ENCODE measurements at places on chromosomes 7 and 10.

- DNase-seq = no peak
Observed at GRCh38 chr10:11505639-11506038, 105.8 kb downstream of the USP6NL start.

DNA sequence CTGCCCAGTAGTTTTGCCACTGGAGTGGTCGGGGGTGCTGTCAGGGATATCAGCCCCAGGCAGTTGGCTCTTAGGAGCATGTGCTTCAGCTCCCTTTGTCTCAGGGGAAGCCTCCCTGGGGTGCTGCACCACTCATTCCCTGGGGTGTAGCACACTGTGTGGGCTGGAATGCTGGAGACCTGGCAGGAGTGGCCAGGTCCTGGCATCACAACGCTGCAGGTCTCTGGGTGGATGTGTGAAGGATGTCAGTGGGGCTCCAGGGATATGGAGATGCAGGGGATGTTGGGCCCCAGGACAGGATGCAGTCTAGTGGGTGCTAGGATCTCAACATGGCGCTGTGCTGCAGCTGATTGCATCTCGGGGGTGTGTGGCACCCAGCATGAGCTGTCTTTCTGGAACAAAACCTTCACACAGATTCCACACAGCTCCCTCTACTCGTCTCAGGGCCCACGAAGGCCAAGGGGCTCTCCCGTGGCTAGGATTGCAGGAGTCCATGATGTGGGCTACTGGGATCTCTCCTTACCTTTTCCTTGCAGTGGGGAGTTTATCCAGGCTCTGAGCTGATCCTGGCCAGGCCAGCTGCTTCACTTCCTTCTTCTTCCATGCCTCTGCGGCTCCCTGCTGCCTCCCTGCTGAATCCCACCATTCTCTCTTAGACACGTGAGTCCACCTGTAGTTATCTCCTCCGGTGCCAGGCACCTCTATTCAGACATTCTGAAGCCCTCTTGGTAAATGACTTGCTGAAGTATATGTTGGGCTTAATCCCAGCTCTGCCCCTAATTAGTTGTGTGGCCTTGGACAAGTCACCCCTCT, 295.1 kb downstream of the RPS24 start:
- no peak for DNase-seq

GRCh38 chr7:91566402-91566732, 302.1 kb downstream of the FZD1 start:
- no peak for DNase-seq

DNA sequence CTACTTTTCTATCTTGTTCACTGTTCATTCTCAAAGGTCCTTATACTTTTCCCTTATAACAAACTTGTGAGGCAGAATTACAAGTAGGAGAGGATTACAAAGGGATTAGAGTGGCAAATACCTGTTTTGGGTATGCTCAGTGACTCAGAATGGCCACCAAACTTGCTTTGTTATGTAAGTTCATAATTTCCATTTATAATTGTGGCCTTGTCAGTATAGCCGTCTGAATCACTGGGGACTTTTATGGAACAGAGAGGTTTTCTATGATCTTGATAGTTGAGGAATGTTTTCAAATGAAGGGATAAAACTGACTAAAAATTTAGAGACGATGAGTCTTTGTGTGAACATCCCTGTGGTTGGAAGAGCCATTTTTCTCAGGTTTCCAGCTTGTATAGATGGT, 116.2 kb downstream of the SND1 start:
- DNase-seq = peak; percentile 14

DNA sequence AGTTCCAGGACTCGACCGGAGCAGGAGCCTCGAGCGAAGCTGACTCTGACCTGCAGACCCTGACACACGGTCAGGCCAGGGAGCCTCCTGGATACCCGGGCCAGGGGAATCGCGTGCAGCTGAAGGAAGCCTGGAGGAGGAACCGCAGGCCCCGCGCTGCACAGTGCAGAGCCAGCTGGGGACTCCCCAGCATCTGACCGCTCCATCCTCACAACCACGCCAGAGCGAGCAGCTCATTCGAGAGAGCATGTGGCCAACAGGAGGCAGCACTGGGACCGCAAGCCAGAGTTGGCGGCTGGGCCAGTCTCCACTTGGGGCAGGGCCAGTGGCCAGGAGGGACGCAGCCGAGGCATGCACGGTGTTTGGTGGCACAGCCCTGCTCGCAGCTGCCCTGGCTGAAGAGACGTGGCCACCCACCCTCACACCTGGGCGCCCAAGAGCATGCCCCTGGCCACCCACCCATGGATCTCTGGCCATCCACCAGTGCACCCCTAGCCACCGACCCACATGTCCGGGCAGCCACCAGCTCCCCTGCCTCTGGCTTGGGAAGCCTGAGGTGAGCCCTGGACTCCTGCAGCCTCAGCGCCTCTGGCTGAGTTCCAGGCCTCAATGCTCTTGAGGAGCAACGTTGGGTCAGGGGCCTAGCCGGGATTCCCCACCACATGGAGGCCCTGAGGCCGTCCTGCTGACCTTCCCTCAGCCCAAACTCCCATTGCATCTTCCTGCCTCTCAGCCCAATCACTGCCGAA, 213.9 kb downstream of the ELFN1 start:
- DNase-seq = no peak

- peak; percentile 83 for DNase-seq
Observed at GRCh38 chr10:72567421-72567820, 58.5 kb downstream of the MICU1 start.

GRCh38 chr7:48074204-48074654, 14.8 kb upstream of the UPP1 start:
- DNase-seq = peak; percentile 51

DNA sequence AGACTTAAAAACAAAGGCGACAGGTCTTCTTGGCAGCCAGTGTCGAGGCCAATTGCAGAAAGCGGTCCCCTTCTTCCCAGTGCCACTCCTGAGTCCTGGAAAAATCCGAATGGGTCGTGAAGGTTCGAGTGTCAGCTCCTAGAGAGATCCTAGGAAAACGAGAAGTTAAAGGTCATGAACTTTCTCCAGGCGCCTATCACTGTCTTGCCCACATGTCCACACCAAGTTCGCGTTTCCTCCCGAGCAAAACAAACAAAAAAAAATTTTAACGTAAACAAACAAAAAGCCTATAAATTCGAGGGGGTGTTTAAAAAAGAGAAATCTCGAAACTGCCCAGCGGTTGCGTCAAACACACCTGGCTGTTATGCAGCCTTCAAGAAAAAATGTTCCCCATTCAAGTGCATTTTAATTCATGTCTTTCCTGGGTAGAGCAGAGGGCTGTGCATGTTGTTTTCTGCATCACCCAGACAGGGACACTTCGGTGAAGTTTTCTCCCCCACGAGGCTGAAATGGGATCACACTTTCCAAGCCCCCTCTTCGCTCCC, 1.5 kb downstream of the ARHGAP21 start:
- peak; percentile 35 for DNase-seq

GRCh38 chr10:73044378-73045285, 52.0 kb downstream of the P4HA1 start:
- DNase-seq = peak; percentile 91

DNA sequence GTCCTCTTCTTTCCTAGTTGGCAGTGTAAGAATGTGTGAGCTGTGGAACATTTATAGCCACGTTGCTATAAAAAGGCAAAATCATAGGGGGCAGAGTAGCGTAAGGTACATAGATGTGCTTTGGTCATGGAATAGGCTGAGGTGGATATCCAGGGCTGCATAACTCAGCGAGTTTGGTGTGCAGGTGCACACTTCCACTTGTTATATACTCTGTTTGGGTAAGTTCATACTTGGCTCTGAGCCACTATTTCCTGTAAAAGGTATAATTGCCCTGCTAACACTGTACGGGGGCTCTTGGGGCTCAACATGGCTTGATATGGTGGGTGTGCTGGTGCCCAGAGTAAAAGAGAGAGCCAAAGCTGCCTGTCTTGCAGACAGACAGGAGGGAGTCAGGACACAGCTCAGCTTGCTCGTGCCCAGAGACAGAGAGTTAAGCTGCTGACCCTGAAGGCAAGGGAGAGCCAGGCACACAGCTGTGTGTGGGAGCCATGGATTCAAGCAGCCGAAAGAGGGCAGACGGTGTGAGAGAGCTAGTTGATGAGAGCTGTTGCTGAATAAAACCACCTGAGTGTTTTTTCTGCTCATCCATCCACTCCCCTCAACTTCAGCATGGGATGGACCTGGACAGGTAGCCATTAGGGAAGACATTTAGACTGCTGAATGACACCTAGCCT, 126.7 kb downstream of the DKK1 start:
- no peak for DNase-seq

- DNase-seq = peak; percentile 45
Observed at GRCh38 chr7:43864126-43864525, 5.2 kb downstream of the MRPS24 start.

GRCh38 chr7:128456255-128456725, 612 bp downstream of the HILPDA start:
- no peak for DNase-seq

- peak; percentile 38 for DNase-seq
Observed at GRCh38 chr7:108114117-108114841, 15.9 kb downstream of the LAMB4 start.

DNA sequence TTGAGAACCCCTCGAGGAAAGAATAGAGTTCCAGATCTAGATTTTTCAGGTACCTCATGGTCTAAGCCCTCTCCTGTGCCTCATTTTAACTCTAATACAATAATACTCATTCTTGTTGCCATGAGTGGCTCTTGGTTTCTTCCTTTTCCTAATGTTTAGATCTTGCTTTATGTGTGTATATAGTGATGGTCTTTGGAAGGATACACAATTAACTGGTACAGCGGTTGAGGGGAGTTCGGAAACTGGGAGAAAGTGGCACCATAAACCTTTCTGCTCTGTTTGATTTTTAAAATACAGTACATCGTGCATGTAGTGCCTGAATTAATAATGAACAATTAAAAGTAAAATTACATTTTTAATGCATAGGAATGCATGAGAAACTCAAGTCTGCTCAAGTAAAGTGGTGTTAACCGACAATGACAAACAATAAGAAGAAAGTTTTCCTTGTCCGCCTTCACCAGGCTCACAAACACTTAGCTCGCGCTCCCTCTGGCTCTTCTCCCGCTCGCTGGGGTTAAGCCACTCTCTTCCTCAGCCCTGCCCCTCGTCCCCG, 386 bp upstream of the EIF4EBP2 start:
- no peak for DNase-seq

- peak; percentile 15 for DNase-seq
Observed at GRCh38 chr10:43913676-43914235, 265.1 kb upstream of the ZNF32 start.

GRCh38 chr7:85521108-85521694, 334.3 kb upstream of the SEMA3D start:
- DNase-seq = no peak

DNA sequence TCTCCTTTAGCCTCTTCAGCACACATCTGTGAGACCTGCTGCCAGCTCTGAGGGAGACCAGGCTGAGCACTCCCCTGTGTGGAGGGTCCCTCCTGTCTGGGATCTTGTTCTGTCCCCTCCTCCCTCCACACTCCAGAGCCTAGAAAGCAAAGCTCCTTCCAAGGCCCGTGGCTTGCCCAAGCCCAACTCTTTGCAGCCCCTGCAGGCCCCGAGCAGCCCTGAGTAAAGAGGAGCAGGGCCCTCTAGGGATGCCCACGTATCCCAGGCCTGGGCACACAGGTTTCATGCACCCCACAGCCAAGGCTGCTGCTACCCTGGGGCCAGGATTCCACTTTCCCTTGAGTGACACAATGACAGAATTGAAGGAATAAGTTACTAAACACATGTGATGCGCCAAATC, 24.0 kb downstream of the COBL start:
- no peak for DNase-seq

DNA sequence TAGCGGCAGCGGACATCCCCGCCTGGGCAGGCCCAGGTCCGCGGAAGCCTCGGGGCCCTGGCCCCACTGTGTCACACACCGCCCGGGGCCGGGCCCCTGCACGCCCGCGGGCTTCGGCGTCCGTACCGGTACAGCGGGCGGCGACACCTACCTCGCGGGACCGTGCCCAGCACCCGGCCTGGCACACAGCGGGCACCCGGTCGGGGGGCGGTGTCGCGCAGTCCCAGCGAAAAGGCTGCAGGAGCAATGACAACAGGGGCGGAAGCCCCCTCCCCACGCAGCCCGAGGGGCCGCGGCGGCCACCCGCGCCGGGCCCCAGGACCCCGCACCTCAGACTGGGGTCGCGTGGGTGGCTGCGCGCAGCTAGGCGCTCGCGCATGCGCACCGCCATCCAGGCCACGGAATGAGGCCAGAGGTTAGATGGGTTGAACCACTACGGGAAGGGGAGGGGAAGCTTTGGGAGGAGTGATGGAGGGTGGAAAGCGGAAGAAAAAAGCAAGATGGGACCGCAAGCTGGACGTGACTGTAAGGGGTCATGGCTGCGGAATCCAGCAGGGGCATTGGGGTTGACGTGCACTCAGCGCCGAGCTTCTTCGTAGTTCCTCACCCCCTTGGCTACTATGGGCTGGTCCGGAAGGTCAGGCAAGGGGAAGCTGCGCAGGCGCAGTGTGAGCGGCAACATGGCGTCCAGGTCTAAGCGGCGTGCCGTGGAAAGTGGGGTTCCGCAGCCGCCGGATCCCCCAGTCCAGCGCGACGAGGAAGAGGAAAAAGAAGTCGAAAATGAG, at the start of the genes BCCIP and UROS:
Gene BCCIP (plus strand): TSS at position 669 of the 785 bp plus-strand sequence. CDS start 12 bp downstream, at position 681.
Gene UROS (minus strand): TSS at position 381 of the 785 bp plus-strand sequence. CDS start 6,759 bp downstream, outside the sequence.
- DNase-seq = peak; percentile 80

GRCh38 chr10:66071907-66072306, 853.9 kb upstream of the LRRTM3 start:
- no peak for DNase-seq

- DNase-seq = no peak
Observed at GRCh38 chr7:28140979-28141378, 39.6 kb downstream of the JAZF1 start.

GRCh38 chr7:34156336-34156735, 251.0 kb downstream of the BMPER start:
- DNase-seq = no peak

DNA sequence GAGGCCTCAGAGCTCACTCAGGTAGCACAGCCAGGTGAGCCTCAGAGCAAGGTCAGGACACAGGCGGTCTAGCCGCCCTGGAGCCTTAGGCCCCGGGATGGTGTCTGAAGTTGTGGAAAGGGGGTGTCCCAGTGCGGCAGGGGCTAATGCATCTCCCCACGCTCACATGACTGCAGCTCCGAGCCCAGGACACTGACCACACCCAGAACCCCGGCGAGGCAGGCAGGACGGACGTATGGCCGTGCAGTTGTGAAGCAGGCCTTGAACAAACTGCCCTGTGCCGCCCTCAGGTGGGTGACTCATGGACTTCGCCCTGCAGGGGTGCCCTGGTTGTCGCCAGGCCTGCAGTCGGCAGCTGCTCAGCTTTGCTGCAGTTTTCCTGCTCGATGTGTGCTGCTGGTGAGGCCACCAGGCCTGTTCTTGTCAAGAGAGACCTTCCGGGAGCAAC, 5.0 kb upstream of the PRKAR1B start:
- DNase-seq = no peak

GRCh38 chr10:74738052-74738451, 88.3 kb upstream of the KAT6B start:
- DNase-seq = no peak

GRCh38 chr7:55423891-55424290, 58.8 kb downstream of the LANCL2 start:
- no peak for DNase-seq

- DNase-seq = no peak
Observed at GRCh38 chr7:40419806-40420205, 285.0 kb downstream of the SUGCT start.

All from mammary epithelial cell (primary cell).